NCI-H2029 treated with DMSO at 0.1 percent for 48 hours (cell line): ENCODE measurements at places on chromosomes 11 and 22.
A peak's percentile ranks its signal among the peaks of the same experiment; 100 is the strongest.

GRCh38 chr11:111652184-111652583 is 49.9 kb downstream of the SIK2 start:
- DNase-seq, result no peak

- peak; percentile 78 for DNase-seq
Observed at GRCh38 chr11:116231543-116231942, 541.2 kb downstream of the BUD13 start.

- DNase-seq, result no peak
Observed at GRCh38 chr11:2827256-2827655, 58.3 kb downstream of the CDKN1C start.

GRCh38 chr11:68354148-68354872 is 41.9 kb downstream of the LRP5 start:
- no peak for DNase-seq

- DNase-seq, result no peak
Observed at GRCh38 chr11:81005595-81005994, 1564.8 kb upstream of the TENM4 start.

- no peak for DNase-seq
Observed at GRCh38 chr11:69433741-69434140, 47.7 kb upstream of the LINC01488 start.

DNA sequence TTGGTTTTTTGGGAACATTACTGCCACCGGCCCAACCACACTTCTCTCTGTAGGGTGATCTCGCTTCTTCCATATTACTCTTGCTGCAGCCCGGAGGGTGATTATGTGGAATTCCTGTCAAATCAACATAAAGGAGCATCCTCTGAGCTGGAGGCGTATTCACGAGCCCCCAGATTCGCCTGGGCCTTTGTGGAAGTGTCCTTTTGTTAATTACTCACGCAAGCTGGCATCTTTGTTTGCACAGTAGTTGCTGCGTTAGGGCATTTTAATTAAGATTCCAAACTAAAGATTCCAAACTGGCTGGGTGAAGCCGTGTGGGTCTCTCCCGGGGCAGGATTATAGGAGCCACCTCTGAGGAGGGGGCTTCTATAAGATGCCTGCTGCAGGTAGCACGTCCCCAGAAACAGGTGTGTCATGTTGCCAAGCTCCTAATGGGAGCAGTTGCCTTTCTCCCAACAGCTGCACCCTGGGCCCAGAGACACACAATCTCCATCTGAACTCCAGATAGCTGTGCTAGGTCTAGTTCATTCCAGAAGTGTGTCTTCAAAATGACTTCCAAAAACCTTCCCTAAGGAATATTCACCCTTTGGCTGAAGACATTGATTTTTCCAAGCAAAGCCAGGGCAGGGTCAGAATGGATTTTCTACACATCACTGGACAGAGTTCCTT is 40.9 kb downstream of the SHISAL1 start:
- DNase-seq, result no peak

DNA sequence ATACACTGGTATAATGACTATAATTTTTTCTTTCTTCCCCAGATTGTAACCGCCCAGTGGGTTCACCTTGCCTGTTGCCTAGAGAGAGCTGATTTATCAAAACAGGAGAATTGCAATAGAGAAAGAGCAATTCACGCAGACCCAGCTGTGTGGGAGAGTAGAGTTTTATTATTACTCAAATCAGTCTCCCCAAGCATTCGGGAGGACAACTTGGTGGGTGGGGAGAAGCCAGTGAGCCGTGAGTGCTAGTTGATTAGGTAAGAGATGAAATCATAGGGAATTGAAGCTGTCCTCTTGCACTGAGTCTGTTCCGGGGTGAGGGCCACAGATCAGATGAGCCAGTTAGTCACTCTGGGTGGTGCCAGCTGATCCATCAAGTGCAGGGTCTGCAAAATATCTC is 73.2 kb downstream of the SLC35F2 start:
- DNase-seq, result no peak

GRCh38 chr11:14346303-14346955 is 12.6 kb downstream of the RRAS2 start:
- no peak for DNase-seq

DNA sequence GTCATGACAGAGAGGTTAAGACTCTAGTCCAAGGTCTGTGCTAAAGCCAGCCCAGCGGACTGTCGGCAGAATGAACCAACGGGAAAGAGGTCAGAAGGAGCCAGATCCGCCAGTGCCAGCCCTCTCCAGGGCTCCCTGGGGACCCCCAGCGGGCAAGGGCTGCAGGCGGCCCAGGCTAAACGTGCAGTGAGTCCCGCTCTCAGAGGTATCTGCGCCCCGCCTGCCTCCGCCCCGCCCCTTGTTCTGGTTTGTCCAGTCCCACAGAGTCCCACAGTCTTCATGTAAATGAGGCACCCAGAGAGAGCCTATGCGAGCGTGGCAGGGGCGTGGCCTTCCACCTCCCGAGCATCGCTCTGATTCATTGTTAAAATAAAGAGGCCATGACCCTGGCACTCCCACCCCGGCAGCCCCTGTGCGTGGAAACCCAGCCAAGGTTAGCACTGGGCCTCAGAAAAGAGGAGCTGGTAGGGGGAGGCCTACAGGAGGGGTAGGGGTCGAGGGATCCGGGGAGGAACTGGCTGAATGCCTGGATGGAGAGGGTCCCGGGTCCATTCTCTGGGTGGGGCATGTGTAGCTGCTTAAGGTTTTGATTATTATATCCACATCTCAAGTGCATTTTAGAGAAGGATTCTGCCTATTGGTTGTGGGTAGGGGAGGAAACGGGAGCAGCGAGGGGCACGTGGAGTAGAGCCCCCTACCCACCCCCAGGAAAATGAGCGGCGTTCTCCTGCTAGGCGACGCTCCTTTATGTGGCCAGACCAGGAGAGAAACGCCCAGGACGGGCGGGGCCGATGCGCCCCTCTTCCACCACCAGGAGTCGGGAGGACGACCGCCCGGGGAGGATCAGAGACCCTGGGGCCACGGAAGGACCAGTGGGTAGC is at the start of gene TRIOBP:
TSS of gene TRIOBP (plus strand) at position 392 of the 881 bp plus-strand sequence. CDS start 4,318 bp downstream, outside the sequence.
- DNase-seq, result peak; percentile 59
